ENCODE measurements at places on chromosomes 2 and 18.
A peak's percentile ranks its signal among the peaks of the same experiment; 100 is the strongest.

GRCh38 chr18:623761-624620 is 27.2 kb downstream of the CLUL1 start:
- DNase-seq: peak; percentile 59

GRCh38 chr2:38889575-38889974 is at the start of gene ARHGEF33:
Gene ARHGEF33, plus strand, starts transcription at chr2:38889875. Its CDS starts 29,573 bp downstream, at chr2:38919448.
- DNase-seq: no peak

DNA sequence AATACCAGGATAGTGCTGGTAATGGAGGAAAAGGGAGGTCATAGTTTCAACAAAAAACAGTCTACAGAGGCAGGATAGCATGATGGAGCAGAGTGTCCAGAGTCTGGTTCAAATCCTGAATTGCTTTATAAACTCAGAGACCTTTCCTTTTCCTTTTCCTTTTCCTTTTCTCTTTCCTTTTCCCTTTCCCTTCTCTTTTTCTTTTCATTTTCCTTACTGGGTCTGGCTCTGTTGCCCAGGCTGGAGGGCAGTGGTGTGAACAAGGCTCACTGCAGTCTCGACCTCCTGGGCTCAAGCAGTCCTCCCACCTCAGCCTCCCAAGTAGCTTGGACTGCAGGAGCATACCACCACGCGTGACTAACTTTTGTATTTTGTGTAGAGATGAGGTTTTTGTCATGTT is 31.7 kb downstream of the GIGYF2 start:
- DNase-seq: no peak

- peak; percentile 4 for DNase-seq
These were observed 549.0 kb upstream of the VRK2 start for GRCh38 chr2:57497489-57498096.

- DNase-seq: no peak
These were observed 550 bp downstream of the RAB1A start for GRCh38 chr2:65129286-65129825.

DNA sequence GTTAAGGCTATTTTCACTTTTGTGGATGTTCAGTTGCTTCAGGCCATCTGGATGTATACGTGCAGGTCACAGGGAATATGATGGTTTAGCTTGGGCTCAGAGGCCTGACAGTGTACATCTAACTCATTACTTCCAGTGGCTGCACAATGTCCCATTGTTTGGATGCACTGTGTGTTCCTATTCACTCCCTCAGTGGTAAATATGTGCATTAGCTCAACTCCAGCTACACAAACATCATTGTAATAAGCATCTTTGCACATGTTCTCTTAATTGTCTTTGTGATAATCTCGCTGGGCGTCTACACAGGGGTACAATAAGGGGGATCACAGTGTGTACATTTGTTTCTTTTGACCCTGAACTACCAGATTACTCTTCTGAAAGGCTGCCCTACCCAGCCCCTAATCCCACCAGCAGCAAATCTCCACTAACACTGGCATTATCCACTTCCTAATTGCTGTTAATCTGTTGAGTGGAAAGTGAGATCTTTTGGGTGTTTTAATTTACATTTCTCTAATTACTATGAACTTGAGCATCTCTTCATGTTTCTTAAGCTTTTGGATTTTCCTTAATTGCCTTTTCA is 56.1 kb upstream of the POLE4 start:
- no peak for DNase-seq

- no peak for DNase-seq
These were observed 414.3 kb downstream of the ZNF804A start for GRCh38 chr2:185012643-185013042.

GRCh38 chr18:10231220-10231619 is 223.2 kb upstream of the APCDD1 start:
- DNase-seq: no peak

- DNase-seq: no peak
These were observed 126.3 kb downstream of the IRS1 start for GRCh38 chr2:226673314-226673723.

- DNase-seq: no peak
These were observed 52.6 kb downstream of the ZAP70 start for GRCh38 chr2:97765933-97766332.

GRCh38 chr2:17538844-17539554 is 1.5 kb upstream of the VSNL1 start:
- no peak for DNase-seq

DNA sequence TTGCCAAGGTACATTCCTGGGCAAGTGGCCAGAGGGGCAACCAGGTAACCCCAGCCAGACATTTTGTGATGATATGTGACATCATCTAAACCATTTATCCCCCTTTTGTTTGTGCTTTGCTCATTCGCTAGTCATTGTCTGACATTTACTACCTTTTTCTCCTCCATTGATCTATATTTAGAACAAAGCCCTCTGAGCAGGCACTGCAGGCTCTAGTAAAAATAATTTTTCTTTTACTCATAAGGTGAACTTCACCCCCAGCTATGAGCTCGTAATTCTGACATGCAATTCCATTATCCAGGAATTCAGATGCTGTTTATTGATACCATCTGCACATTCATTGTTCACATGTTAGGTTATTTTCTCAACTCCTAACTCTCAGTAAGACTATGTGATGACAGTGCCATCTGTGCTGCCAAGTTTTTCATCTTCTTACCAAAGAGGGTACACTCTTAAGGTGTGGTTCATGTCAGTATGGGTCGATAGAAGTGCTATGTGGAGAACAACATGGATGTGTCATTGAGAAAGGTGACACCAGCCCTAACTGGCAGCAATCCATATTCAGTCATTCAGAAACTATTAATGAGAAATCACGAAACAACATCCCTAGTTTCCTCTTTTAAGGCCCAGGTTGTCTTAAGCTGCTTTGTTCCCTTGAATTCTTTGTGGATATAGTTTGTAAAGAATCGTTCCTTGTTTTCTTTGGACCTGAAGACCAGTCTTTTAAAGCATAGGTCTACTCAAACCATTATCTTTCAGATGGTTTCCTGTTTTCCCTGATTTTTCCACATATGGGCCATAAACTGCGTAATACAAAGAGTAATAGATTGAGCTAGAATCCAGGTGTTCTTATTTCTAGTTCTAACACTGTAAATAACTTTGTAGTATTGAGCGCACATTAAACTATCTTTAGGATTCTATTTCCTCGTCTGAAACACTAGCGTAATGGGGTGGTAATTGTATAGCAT is 978.1 kb upstream of the CDH2 start:
- DNase-seq: no peak

- no peak for DNase-seq
These were observed 133.5 kb downstream of the TMEM182 start for GRCh38 chr2:102895376-102895775.

- no peak for DNase-seq
These were observed 24.0 kb upstream of the CREB1 start for GRCh38 chr2:207505728-207506127.

GRCh38 chr2:210667711-210668110 is 111.3 kb downstream of the CPS1 start:
- no peak for DNase-seq

DNA sequence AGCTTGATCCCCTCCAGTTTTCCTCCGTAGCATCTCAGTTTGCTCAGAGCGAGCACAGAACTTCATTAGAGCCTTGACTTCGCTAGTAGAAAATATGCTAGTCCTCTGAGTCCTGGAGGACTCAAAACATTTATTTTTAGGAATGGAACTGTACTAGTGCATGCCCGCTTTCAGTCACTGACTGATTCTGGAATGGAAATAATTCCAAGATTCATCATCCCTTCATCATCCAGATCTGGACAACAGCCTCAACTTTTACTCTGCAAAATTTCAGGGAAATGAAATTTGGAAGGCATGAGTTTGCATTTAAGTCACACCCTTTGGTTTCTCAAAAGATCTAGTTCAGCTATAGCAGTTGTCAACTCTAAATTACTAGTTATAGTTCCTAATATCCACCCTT is 304.6 kb downstream of the XIRP2 start:
- DNase-seq: no peak

DNA sequence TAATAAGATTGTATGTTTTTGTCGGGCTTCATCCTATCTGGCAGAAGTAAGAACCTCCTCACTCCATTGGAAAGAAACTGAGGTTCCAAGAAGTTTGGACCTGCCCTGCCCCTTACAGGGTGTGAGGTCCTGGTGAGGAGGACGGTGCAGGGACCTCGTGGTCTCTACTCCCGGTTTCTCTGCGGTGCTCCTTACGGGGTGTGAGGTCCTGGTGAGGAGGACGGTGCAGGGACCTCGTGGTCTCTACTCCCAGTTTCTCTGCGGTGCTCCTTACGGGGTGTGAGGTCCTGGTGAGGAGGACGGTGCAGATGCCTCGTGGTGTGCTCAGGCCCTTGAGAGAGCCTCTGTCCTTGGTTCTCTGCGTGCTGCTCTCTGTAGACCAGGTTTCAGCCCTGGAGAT is 5.2 kb downstream of the CTDP1 start:
- DNase-seq: no peak

DNA sequence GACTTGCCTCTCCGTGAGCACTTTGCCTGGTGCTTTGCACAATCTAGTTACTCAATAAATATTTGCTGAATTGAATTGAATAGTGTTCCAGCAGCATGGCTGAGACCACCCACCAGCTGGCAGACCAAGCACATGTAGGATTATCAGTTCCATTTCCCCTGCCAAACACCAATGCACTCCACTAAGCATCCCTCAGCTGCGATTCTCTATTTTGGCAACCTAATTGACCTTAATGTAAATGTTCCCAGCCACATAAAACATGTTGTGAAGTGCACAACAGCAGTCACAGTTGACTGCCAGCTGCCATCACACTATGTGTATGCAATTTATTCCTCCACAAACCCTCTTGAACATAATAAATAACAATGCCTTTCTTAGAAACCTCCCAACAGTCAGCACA is 1879.4 kb upstream of the PIK3C3 start:
- no peak for DNase-seq

Data from CD4-positive, alpha-beta T cell treated with Interleukin-10 for 1 hour (primary cell).